SK-N-SH treated with all-trans-retinoic acid at 6 μM for 48 hours (cell line): ENCODE measurements at places on chromosomes 11 and 22.

DNA sequence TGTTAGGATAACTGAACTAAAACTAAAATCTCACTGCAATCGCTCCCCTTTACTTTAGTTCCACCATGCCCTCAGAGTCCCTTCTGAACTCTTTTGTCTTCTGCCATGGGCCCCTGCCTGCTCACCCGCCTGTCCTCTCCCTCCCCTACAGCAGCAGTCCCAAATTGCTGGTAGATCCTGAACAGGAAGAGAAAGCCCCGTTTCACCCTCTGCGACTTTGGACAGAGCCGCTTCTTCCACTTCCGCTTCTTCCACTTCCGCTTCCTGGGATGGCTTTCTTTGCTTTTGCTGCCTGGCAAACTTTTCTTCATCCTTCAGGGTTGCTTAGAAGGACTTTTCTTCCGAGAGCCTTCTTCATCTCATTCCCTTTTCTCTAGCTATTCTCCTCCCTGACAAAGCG, 35.7 kb upstream of the TLCD5 start:
- no peak for ATAC-seq

GRCh38 chr11:60195923-60196368, 13.1 kb upstream of the MS4A6A start:
- ATAC-seq = no peak

DNA sequence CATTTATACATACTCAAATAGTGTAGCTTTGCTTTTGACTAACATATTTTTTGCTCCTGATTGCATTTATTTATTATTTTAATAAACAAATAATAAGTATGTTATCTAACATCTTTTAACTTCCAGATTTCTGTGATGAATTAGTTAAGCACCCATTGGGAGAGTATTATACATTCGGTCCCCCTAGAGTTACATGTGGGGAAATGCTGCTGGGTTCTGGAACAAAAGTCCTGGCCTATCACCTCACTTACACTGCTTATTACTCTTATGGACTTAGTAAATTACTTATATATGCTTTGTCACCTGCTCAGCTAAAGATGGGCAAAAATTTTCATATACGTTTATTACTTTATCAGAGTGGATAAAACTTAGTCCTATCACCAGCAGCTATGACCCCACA, 1163.0 kb downstream of the FAM181B start:
- no peak for ATAC-seq

GRCh38 chr11:76807206-76807875, 24.2 kb downstream of the TSKU start:
- ATAC-seq = peak; percentile 96

DNA sequence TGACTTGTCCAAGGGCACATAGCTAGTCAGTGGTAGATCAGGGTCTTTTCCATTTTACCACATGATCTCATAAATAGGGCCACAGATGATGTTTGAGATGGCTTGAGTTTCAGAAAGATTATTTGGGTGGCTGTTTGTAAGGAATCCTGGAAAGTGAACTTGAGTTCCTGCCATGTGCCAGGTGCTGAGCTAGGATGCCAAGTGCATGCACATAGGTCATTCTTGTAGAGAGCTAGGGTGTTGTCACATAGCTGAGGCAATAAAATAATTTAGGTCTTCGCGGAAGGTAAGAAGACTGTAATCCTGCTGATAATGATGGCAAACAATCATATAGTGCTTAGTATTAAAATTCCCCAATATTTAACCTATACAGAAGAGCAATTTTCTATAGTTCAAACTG, 1162.6 kb upstream of the TENM4 start:
- no peak for ATAC-seq
